Activated T-cell treated with anti-CD3 and anti-CD28 coated beads for 48 hours (primary cell): ENCODE measurements at places on chromosomes 11 and 22.

- DNase-seq, result no peak
Observed at GRCh38 chr11:60265373-60266214, 14.9 kb upstream of the MS4A4A start.

DNA sequence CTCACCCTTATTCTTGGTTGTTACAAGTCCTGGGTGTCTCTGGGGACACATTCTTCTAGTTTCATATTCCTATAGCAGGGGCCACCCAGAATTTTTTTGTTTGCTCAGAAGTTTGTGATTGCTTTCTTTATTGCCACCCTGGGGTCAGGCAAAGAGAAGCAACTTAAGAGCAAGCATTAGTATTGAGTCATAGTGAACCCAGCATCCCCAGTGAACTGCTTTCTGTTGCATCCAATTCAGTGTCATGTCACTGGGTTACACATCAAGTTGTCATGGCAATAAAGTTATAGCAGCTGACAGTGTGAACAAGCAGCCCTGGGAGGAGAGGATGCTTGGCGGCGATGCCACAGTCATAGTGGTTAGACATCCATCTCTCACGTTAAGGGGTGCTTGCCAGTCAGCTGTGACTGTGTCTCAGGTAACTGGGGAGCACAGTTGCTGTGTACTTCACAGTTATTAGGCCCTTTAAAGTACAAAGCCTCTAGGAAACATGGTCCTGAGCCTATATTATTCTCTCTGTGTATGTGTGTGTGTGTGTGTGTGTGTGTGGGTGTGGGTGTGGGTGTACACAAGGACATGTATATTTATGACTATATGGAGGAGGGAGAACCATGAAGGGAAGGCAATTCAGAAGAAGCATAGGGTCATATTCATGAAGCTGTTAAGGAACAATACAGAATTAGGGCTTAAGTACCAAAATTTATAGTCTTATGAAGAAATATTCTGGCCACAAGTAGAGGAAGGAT is 52.5 kb downstream of the TRIM44 start:
- peak; percentile 2 for DNase-seq

- DNase-seq, result no peak
Observed at GRCh38 chr11:86459682-86460460, 85.2 kb downstream of the CCDC81 start.

- no peak for DNase-seq
Observed at GRCh38 chr11:110373051-110373702, 56.6 kb upstream of the FDX1 start.

DNA sequence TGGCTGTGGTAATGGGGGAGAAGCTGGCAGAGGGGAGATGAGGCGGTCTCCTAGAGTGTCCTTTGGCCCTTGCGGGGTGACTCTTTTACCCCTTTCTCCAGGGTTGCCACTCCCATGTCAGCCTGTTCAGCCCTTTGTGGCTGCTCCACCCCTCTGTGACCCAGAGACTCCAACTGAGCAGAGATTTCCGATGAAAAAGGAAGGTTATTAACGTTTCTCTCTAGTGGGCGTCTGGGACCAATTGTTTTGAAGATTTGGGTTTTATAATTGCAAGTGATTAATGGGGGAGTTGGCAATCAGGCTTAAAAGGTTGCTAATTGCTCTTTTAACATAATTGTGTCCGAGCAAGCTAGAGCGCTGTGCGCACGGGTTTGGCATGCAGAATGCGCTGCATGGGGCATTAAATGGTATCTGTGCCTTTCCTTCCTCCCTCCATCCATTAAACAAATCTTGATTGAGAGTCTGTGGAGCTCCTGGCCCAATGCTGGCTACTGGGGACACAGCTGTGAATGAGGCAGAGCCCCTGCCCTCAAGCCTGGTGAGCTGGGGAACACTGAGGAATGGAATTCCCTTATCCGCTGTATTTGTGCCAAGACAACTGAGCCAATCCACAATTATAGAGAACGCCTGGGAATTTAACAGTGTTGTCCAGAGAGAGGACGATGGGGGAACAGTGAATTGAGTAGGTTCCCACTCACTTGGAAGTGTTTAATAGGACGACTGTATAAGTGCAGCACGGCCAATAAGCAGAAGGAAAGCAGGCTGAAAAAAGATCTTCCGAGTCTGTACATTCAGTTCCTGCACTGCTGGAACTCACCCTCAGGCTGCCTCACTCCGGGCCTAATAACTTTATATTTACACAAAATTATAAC is 295.9 kb downstream of the MIAT start:
- no peak for DNase-seq

- no peak for DNase-seq
Observed at GRCh38 chr11:2621894-2622293, 77.9 kb downstream of the KCNQ1OT1 start.

DNA sequence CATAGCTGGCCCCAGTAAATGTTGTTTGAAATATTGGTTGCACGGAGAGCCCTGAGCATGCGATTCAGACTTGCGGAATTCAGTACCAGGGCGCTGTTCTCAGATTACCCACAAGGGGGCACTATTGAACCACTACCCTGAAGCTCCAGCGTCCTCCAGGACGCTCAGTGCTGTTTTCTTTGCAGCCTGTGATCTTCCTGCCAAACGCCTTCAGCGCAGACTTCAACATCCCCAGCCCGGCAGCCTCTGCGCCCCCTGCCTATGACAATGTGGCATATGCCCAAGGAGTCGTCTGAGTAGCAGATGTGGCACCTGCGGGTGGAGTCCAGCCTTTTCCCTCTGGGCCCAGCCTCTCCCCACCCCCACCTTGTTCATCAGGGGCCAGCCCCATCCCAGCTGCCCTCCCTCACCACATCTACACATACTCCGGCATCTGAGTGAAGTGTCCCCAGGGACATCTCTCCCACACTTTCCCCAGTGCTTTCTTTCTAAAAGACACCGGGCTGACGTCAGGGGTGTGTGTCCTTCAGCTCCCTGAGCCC is 9.6 kb upstream of the MS4A10 start:
- DNase-seq, result peak; percentile 74

- DNase-seq, result no peak
Observed at GRCh38 chr11:78759071-78759470, 184.4 kb upstream of the NARS2 start.

DNA sequence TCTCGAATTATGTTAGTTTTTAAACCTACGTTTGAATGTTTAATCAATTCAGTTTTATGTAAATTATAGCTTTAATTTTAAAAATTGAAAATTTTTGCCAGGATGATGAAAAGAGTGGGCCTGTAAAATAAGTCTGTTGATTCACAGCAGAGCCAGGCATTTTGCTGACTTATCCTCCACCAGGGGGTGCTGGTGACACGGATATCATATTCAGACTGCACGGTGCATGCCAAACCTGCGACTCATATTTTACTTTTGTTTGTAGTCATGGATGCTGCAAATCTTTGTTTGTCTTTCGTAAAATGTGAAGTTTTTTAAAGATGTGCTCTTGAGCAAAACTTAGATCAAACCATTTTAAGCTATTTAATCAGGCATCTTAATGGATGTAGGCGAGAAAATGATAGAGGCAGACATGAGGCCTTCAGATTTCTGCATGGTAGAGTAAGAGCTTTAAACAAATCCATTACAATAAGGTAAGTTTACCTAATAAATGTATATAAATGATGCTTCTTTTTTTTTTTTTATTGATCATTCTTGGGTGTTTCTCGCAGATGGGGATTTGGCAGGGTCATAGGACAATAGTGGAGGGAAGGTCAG is 3.6 kb upstream of the OR8B3 start:
- DNase-seq, result peak; percentile 48

DNA sequence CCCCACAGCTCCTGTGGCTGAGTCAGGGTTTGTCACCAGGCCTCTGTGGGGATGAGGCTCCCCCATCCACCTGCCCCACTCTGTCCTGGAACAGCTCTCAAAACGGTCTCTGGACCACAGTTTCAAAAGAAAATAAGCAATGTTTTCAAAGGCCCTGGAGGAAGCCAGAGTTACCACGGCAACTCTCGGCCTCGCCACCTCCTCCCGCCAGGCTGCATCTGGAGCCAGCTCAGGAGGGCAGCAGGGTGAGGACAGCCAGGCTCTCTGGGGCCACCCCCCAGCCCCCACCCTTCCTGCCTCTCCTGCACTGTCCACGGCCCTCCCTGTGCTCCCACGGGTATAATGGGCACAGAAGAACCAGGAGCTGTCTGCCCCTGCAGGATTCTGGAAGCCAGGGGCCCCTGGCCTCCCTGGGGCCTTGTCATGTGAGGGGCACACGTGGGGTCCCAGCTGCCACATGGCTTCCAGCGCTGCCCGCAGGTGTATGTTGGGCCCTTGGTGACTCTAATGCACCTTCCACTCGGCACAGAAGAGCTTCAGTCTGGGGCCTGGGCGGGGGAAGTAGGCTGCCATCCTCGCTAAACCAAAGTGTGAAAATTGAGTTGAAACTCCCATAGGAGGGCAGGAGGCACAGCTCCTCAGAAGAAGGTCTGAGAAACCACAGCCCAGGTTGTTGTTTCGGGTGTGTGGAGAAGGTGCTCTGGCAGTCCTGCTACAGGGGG is 10.3 kb downstream of the CD81 start:
- DNase-seq, result no peak

GRCh38 chr11:128835741-128836430 is 31.2 kb downstream of the KCNJ1 start:
- no peak for DNase-seq

DNA sequence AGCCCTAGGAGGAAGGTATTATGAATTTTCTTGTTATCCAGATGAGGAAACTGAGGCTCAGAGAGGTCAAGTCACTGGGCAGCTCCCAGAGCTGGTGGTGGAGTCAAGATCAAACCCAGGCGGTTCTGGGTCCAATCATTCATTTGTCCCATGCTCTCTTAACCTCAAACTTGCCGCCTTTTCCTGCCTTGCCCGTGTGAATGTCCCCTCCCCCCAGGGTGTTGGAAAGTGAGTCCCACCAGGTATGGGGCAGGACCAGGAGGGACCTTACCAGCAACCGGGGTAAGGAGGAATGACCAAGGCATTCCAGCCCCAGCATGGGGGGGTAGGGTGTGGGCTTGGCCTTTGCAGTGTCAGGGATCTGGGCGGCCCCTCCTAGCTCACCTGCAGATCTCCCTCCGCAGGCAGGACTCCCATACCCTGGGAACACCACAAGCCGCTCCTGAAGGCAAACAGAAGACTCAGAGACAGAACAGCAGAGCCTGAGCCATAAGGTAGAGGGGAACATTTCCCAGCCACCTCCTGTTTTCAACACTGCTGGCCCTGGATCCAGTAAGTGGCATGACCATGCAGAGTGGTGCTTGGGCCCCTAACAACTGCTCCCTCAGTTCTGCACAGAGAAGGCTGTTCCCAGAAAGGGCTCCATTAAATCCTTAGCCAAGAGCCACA is 41.2 kb upstream of the SYT7 start:
- no peak for DNase-seq
